NCI-H748 treated with DMSO at 0.1 percent for 48 hours (cell line): ENCODE measurements at places on chromosomes 3 and 15.

- no peak for DNase-seq
These were observed 743.7 kb upstream of the NECTIN3 start for GRCh38 chr3:110327870-110328269.

GRCh38 chr3:57696801-57697321 is 4.0 kb upstream of the DENND6A start:
- DNase-seq, result no peak

DNA sequence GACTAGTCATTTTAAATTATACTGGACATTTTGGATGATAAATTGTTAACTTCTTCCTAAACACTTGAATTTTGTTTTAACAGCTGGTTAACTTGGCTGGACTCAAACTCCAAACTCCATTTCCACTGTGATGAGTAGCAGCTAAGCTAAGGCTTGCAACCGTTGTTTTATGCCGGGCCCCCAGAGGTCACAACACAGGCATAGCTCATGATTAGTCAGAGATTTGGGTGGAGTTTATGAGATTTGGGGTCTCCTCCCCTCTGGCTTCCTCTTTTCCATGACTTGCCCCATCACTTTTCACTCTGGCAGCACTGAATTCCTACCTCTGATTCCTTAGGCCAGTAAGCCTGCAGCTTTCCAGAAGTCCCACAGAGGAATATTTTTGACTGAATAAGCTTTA is 12.8 kb downstream of the THAP10 start:
- DNase-seq, result no peak

DNA sequence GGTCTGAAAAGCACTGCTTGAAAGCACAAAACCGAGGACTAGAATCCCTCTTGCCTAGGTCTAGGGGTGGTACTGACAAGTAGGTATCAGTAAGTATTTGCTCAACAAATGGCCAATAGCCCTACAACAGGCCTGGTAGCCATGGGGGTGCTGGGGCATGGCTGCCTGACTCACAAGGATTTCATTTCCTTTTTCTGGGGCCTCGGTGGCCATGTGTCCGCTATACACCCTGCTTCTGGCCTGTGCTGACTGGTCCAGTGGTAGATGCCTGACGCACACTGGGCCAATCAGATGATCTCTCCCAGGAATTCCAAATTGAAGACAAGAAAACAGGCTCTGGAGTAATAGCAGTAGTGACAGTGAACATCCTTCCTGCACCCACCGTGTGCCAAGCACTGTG is 29.4 kb downstream of the MELTF start:
- no peak for DNase-seq

GRCh38 chr15:70101459-70102113 is 3.9 kb upstream of the TLE3 start:
- no peak for DNase-seq

- DNase-seq, result no peak
These were observed 27.7 kb downstream of the C15orf39 start for GRCh38 chr15:75229191-75230015.
